Liver (tissue), 10 donors: ENCODE measurements at places on chromosomes 7 and 10. TPM values are rescaled to one million over a fixed set of nuclear protein-coding genes. Genes with fewer than 3 reads are reported as not detected.

GRCh38 chr10:22314852-22315251 is 1.3 kb upstream of the COMMD3 start:
- H3K27ac ChIP-seq: no peak overlapping the region
- no peaks in the 10 kb centered on the region for H3K36me3 ChIP-seq
- H3K4me3 ChIP-seq: no peak overlapping the region
- no peaks in the 10 kb centered on the region for H3K27me3 ChIP-seq
- peaks cover 25% of the 10 kb centered on the region for H3K4me1 ChIP-seq

- peaks cover 2% of the 10 kb centered on the region for H3K36me3 ChIP-seq
- DNase-seq: no peak
- H3K4me3 ChIP-seq: no peak overlapping the region
- no peaks in the 10 kb centered on the region for H3K4me1 ChIP-seq
These were observed 157.1 kb downstream of the BBS9 start for GRCh38 chr7:33286501-33286900.

GRCh38 chr7:90007001-90007654 is 147.1 kb upstream of the STEAP1 start:
- no peaks in the 10 kb centered on the region for H3K36me3 ChIP-seq
- H3K27ac ChIP-seq: no peak overlapping the region
- DNase-seq: no peak
- no peaks in the 10 kb centered on the region for H3K27me3 ChIP-seq
- no peaks in the 10 kb centered on the region for H3K4me1 ChIP-seq

GRCh38 chr10:117005026-117005526 is at the start of gene SHTN1:
Gene SHTN1 (minus strand): TSS chr10:117005187. CDS start chr10:117005079, 108 bp downstream.
- H3K4me3 ChIP-seq: peak within 1 kb of the TSS; percentile 86
- peak; percentile 65 for DNase-seq
- no peaks in the 10 kb centered on the region for H3K36me3 ChIP-seq
- H3K27ac ChIP-seq: peak within 1 kb of the TSS; percentile 98
- peaks cover 13% of the 10 kb centered on the region for H3K4me1 ChIP-seq
- no peaks in the 10 kb centered on the region for H3K27me3 ChIP-seq

GRCh38 chr7:101757879-101758278 is 59.5 kb upstream of the CUX1 start:
- no peaks in the 10 kb centered on the region for H3K27me3 ChIP-seq
- no peak for DNase-seq
- H3K27ac ChIP-seq: no peak overlapping the region
- H3K4me3 ChIP-seq: no peak overlapping the region
- H3K36me3 ChIP-seq: no peaks in the 10 kb centered on the region

GRCh38 chr10:77939561-77940001 is 13.0 kb upstream of the DLG5 start:
- no peak for DNase-seq
- no peaks in the 10 kb centered on the region for H3K27me3 ChIP-seq
- H3K4me3 ChIP-seq: no peak overlapping the region
- no peaks in the 10 kb centered on the region for H3K36me3 ChIP-seq

DNA sequence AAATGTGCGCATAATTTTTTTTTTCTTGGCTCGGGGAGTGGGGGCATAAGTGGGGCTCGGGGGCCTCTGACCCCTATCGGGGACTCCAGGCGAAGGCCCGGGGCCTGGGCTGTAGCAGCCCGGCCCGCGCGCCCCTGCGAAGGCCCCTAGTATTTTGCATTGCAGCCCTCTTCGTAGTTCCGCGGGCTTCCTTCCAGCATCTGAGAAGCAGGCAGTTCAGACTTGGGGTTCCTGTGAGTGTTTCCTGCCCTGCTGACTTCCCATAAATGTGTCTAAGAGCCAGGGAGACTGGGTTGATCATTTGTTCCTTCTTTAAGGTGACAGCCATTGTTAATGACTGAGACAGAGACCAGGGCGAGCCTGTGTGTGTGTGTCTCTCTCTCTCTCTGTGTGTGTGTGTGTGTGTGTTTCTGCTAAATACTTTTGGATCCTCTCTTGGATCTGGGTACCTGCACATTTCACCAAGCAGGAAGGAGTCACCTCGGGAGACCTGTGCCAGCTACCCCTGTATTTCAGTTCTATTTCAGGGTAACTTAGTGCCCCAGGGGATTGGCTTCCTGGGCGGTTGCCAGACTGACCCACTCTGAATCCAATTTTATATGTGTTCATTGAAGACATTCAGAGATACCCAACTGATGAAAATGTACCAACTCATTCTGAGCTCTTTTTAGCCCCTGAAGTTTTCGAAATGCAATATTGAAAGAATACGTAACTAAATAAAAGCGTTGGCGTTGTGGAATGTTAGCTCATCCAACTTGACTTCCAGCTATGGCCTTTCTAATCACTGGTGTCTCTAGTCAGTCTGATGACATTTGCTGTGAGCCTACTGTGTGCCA is 805 bp downstream of the MSRB2 start:
- H3K4me1 ChIP-seq: peaks cover 37% of the 10 kb centered on the region
- H3K4me3 ChIP-seq: peak overlapping the region; percentile 89
- DNase-seq: no peak
- no peaks in the 10 kb centered on the region for H3K27me3 ChIP-seq
- H3K27ac ChIP-seq: peak overlapping the region; percentile 92
- H3K36me3 ChIP-seq: no peaks in the 10 kb centered on the region

- H3K4me3 ChIP-seq: peak within 1 kb of the TSS; percentile 86
- no peak within 1 kb of the TSS for H3K27ac ChIP-seq
- H3K36me3 ChIP-seq: peaks cover 2% of the 10 kb centered on the region
- no peak for DNase-seq
- H3K27me3 ChIP-seq: no peaks in the 10 kb centered on the region
These were observed at the start of gene PSD for GRCh38 chr10:102418622-102419268. Gene PSD (minus strand): TSS chr10:102418785. CDS start chr10:102417038, 1,747 bp downstream.

DNA sequence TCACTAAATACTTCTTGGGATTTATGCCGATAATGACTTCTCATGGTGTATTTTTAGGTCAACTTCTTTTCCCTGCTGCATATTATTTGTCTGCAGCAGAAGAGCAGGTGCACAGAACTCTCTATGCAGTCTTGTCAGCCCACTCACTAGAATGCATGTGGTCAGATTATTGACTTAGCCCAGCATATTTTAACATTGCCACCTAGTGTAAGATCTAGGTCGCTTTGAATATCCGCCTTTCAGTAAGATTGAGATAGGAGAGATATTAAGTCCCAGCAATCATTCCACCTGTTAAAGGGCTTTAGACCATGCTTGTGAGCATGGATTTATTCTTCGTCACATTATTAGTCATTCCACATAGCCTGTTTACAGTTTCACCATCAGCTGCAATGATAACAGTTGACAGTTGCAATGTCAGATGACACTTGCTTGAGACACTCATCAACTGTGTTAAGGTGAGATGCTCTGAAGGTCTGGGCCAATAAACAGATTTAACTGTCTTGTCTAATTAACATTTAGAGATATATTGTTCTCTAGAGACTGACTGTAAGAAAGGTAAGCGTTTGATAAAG is 491.7 kb downstream of the ARL4A start:
- DNase-seq: no peak
- H3K27me3 ChIP-seq: no peaks in the 10 kb centered on the region
- no peak overlapping the region for H3K4me3 ChIP-seq

- H3K27me3 ChIP-seq: no peaks in the 10 kb centered on the region
- H3K4me3 ChIP-seq: no peak overlapping the region
- DNase-seq: no peak
- no peak overlapping the region for H3K27ac ChIP-seq
- H3K4me1 ChIP-seq: no peaks in the 10 kb centered on the region
These were observed 48.0 kb upstream of the DAGLB start for GRCh38 chr7:6495597-6496262.

DNA sequence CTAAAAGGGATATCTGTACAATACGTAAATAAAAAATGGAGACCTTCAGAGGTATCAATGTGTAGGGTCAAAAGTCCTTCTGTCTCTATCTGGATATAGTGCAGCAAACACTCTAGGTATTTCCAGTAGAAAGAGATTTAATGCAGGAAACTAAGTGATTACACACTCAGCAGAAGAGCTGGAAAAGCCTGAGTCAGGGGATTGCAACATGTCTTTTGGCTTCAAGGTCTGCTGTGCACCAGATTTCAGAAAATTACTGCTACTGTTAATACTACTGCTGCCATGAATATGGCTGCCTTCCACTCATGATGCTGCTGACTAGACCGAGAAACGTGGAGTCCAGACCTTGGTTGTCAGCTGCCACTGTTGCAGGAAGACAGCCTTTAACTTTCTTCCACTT is 94.9 kb upstream of the DLX6 start:
- no peak for DNase-seq
- H3K4me1 ChIP-seq: no peaks in the 10 kb centered on the region
- no peak overlapping the region for H3K4me3 ChIP-seq
- H3K27ac ChIP-seq: no peak overlapping the region

- no peaks in the 10 kb centered on the region for H3K27me3 ChIP-seq
- H3K4me3 ChIP-seq: no peak overlapping the region
- no peaks in the 10 kb centered on the region for H3K36me3 ChIP-seq
- no peak overlapping the region for H3K27ac ChIP-seq
- H3K4me1 ChIP-seq: peaks cover 4% of the 10 kb centered on the region
These were observed 351.9 kb downstream of the CXCL12 start for GRCh38 chr10:44033008-44033407.

DNA sequence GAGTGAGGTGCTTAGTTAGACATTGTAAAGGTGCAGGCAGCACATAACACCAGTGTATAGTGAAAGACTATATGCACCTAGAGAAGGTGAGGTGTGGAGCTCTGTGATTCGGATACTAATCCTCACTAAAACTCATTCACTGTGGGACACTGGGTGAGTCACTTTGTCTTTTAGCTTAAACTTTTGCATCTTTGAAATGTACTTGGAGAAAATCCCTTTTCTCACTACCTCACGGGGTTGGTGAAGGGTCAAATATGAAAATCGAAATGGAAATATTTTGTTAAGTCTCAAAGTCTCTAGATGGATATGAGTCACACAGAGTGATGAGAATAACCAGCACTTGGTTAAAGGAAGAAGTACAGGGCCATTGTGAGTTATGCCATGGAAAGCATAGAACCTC is 38.0 kb downstream of the MDFIC start:
- H3K36me3 ChIP-seq: no peaks in the 10 kb centered on the region
- no peak overlapping the region for H3K4me3 ChIP-seq
- DNase-seq: no peak
- H3K27me3 ChIP-seq: no peaks in the 10 kb centered on the region
- H3K4me1 ChIP-seq: no peaks in the 10 kb centered on the region
- H3K27ac ChIP-seq: no peak overlapping the region

DNA sequence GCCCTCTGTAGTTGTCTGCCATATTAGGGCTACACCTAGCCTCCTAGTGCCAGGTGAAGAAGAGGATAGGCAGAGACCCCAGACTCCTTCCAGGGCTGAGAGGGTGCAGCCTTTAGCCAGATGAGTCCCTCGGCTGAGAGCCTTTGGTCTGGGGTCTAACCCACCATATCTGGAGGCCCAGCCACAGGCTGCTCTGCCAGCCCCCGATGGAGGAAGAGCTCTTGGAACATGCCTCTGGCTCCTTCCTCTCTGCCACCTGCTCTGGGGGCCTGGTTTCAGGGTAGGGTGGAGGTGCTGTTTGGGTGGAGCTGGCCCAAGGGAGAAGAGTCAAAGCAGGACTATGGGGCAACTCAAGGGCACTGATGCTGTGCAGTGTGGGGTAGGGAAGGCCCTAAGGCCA is 1.4 kb downstream of the LRRC18 start:
- no peak overlapping the region for H3K4me3 ChIP-seq
- H3K27ac ChIP-seq: no peak overlapping the region
- H3K27me3 ChIP-seq: no peaks in the 10 kb centered on the region
- no peak for DNase-seq
- H3K36me3 ChIP-seq: no peaks in the 10 kb centered on the region

- H3K4me3 ChIP-seq: no peak overlapping the region
- H3K36me3 ChIP-seq: peaks cover 4% of the 10 kb centered on the region
- H3K4me1 ChIP-seq: peaks cover 47% of the 10 kb centered on the region
- no peak for DNase-seq
- H3K27me3 ChIP-seq: no peaks in the 10 kb centered on the region
- peak overlapping the region; percentile 44 for H3K27ac ChIP-seq
These were observed 99.3 kb upstream of the DDC start for GRCh38 chr7:50664461-50664922.

DNA sequence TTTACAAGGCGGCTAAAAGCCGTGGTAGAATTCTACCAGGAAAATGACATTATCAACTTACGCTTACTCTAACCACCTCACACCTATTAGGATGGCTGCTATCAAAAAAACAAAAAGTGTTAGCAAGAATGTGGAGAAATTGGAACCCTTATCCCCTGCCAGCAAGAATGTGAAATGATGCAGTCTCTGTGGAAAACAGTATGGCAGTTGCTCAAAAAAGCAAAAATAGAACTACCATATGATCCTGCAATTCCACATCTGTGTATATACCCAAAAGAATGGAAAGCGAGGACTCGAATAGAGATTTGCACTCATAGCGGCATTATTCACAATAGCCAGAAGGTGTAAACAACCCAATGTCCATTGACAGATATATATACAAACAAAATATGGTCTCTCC is 61.3 kb downstream of the KIF5B start:
- no peak for DNase-seq
- no peaks in the 10 kb centered on the region for H3K4me1 ChIP-seq
- H3K4me3 ChIP-seq: no peak overlapping the region

DNA sequence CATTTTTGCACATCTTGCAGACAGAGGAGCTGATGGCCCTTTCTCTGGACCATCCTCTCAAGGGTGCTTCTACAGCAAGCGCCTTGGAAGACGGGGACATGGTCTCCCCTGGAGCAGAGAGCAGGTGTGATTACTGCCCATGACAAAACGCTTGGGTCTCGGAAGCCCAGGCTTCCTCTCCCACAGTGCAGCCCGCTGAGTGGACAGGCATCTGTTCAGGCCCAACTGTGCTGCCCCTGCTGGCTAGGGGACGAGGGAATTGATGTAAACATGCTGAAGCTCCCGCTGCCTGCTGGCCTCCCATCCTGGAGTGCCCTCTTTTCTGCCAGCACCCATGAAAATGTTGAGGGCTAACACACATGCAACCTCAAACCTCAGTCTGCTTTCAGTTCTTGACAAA is 14.3 kb downstream of the IL15RA start:
- no peak overlapping the region for H3K27ac ChIP-seq
- H3K36me3 ChIP-seq: peaks cover 32% of the 10 kb centered on the region
- DNase-seq: no peak
- peaks cover 25% of the 10 kb centered on the region for H3K4me1 ChIP-seq

GRCh38 chr10:97726636-97727178 is 10.2 kb upstream of the ZFYVE27 start:
- no peaks in the 10 kb centered on the region for H3K27me3 ChIP-seq
- no peak overlapping the region for H3K4me3 ChIP-seq
- no peaks in the 10 kb centered on the region for H3K36me3 ChIP-seq
- no peaks in the 10 kb centered on the region for H3K4me1 ChIP-seq
- no peak for DNase-seq

- H3K4me3 ChIP-seq: peak overlapping the region; percentile 47
- DNase-seq: no peak
- peaks cover 30% of the 10 kb centered on the region for H3K4me1 ChIP-seq
- H3K27ac ChIP-seq: no peak overlapping the region
- H3K36me3 ChIP-seq: no peaks in the 10 kb centered on the region
- H3K27me3 ChIP-seq: no peaks in the 10 kb centered on the region
These were observed 84.1 kb downstream of the SNX10 start for GRCh38 chr7:26375726-26376174.

GRCh38 chr10:46287846-46288477 is 1.2 kb downstream of the ANTXRL start:
- no peak overlapping the region for H3K4me3 ChIP-seq
- peaks cover 3% of the 10 kb centered on the region for H3K4me1 ChIP-seq
- no peak overlapping the region for H3K27ac ChIP-seq
- no peak for DNase-seq

The MRLN gene
- not detected for total RNA-seq

The CPA1 gene
- total RNA-seq: 0.42 TPM

The SPDYE6 gene
- total RNA-seq: not detected

The GATA3 gene
- total RNA-seq: 0.09 TPM

The TACR2 gene
- total RNA-seq: 0.08 TPM

The OGDHL gene
- 5.2 TPM for total RNA-seq

The KIF11 gene
- total RNA-seq: 29.2 TPM

The AKR1C4 gene
- total RNA-seq: 3.2 TPM

The TMEM26 gene
- 1.7 TPM for total RNA-seq

The ANKRD30A gene
- total RNA-seq: not detected

The HOXA9 gene
- 0.70 TPM for total RNA-seq
